ENCODE measurements at places on chromosomes 1 and 21.

DNA sequence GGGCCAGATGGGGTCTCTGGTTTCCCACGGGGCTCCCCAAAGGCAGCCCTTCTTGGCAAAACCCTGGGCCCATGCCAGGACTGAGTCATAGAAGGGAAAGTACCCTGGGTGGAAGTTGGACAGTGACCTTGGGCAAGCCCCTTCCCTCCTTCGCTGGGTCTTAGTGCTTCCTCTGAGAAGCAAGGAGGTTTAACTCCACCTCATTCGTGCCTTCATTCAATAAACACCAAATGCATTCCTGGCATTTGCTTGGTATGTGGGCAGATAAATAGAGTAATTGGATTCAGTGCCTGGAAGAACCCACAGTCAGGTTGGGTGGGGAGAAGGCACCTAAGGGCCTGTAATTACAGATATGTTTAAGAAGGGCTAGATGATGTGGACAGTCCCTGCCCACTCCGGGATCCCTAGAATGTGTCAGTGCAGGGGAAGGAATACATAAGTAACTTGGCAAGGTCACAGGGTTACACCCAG is 36.3 kb upstream of the CITED4 start:
- no peak for DNase-seq

DNA sequence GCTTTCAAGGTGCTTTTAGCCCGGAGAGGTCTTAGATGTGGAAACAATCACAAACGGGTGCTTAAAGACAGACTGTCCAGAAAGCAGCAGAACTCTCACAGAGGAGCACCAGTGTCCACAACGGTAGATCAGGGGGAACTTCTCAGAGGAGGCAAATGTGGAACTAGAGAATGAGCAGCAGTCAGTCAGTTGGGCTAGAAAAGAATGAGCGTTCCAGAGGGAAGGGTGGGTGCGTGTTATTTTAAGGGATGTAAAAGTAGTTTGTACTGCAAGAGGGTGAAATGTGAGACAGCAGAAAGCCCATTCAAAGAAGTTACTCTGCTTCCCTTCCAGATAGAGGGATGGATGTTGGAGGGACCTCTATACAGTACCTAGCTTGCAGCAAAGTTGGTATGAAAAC is 30.9 kb downstream of the RGS5 start:
- DNase-seq, result no peak

DNA sequence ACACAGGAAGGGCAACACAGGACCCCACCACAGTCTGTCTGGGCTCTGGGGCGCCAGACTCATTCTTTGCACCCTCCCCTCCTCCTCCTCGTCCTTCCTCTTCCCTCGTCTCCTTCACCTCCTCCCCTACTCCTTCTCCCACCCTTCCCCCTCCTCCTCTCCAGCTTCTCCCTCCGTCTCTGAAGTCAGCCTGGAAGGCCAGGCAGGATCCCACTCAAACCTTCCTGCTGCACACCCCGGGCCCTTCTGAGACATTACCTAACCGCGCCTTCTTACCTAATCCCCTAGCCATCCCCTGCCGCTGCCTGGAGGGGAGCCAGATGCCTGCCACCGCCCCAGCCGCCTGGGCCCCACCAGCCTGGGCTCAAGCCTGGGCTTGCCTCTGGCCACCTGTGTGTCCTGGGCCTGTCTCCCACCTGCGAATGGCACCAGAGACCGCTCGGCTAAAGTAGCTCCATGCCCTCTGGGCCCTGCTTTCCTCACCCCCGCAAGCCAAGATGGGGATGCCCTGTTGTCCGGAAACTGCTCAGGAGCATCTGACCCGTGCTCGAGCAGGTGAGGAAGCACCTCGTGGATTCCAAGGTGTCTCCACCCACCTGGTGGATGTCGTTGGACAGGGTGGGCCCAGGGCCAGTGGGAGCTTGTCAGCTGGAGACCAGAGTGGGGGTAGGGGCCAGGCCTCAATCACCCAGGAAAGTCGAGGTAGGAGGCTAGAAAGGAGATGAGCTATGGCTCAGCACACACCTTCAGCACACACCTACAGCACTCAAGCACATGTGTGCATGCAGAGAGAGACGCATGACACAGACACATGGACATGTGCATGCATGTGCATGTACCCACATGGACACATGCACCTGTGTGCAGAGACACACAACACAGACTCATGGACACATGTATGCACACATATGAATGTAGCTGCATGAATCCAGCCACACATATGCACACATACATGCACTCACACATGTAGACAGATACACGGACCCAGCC is 31.9 kb downstream of the WNT9A start:
- no peak for DNase-seq

DNA sequence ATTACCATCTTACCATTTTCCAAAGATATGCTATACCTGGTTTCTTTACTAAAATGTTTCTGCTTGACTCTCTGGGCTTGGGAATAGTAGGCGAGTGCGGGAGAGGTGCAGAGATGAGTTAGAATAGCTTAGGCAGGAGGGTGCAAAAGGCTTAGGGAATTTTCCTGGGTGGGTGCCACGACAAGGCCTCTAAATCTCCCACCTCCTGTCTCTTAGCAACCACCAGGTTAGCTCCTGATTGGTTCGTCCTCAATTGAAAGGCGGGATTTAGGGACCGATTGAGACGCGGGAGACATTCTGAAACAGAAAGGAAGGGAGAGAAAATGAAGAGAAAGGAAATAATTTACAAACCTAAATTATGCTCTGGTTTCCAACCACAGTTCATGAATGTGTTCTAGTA is 3.1 kb downstream of the ACKR1 start:
- DNase-seq, result no peak

DNA sequence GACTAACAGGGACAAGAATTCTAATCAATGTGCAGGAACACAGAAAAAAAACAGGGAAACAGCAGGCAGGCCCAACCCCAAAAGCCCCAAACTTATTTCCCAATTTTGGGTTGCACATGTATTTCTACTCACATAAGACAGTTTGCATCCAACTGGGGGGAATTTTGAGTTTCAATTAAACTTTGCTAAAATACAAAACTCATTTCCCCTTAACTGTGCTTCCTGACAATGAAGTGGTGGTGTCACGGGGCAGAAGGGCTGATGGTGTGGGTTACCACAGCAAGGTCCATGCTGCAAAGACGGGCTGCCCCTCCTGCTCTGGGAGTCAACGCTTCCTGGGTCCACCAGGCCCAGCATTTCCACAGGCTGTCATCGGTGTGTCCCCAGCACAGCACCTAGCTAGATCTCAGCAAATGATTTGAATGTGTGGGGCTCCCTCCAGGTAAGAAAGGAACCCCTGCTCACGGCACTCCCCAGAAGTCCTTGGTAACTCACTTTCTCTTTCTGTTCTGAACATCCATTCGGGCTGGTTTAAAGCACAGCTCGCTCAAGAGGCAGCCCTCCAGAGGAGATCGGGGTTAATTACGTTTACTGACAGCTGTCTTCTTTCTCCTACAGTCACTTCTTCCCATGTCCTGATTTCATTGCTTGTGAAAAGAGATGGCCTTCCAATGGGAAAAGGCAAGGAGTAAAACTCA is 27.4 kb downstream of the HIVEP3 start:
- no peak for DNase-seq

GRCh38 chr1:208880433-208881100 is 636.4 kb upstream of the PLXNA2 start:
- DNase-seq, result no peak

GRCh38 chr1:30194046-30194619 is 529.3 kb downstream of the MATN1 start:
- no peak for DNase-seq
